SK-MEL-5 (cell line): ENCODE measurements at places on chromosomes 1 and 21. TPM values are rescaled to one million over a fixed set of nuclear protein-coding genes. Genes with fewer than 3 reads are reported as not detected.

The LCE2C gene
- total RNA-seq: not detected in 2 replicates

The REN gene
- not detected in 2 replicates for total RNA-seq

The DMAP1 gene
- total RNA-seq: 3.3 and 3.4 TPM in 2 replicates

DNA sequence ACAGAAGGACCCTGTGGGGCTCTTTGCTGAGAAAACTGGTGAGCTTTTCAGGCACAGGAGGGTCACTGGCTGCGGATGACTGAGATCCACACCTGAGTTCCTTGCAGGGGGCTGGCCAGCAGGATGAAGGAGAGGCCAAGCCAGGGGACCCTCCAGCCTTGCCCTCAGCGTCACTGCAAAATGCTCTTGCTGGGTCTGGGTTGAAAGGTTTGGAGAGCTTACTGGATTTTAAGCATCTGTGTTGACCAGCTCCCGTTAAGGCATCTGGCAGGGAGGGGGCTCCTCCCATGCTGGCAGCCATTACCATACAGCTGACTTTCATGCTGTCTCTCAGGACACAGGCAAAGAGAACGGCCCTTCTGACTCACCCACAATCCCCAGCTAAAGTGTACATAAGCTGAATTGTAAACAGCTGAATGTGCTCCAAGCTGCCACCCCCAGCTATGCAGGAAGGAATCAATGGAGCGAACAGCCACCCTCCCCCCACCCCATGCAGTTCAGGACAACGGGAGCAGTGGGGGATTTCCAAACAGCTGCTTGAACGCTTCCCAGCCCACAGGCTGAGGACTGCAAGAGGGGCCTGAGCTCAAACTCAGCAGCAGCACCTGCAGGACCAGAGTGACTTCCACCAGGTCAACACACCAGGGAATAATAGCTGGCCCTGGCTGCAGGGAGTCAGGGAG is 21.3 kb upstream of the A3GALT2 start:
- DNase-seq: peak; percentile 30

DNA sequence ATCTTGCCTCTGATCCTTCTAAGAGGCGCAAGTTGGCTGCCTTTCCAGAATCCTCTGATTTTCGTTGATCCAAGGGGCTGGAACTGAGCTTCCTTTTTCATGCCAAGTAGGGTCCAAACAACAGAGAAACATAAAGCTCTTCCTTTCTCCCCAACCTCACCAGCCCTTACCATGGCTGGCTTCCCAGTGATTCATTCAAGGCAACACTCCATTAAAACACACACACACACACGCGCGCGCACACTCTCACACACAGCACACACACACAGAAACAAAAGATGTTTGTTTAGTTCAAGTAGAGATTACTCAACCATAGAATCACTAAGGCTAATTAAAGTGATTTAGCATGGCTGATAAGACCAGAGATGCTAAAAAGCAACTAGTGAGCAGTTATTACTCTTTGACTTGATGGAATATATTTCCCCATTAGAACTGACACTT is 13.0 kb upstream of the GUCA2A start:
- DNase-seq: peak; percentile 13

- DNase-seq: no peak
Measured at GRCh38 chr1:14543191-14543840, 55.2 kb upstream of the KAZN start.
